ENCODE measurements at places on chromosomes 1 and 21. TPM values are rescaled to one million over a fixed set of nuclear protein-coding genes. Genes with fewer than 3 reads are reported as not detected.

GBP3 gene
- total RNA-seq = 4.8 TPM

IFNGR2 gene
- total RNA-seq = 18.9 TPM

NBPF6 gene
- total RNA-seq = not detected

MNDA gene
- not detected for total RNA-seq

LUZP1 gene
- 13.6 TPM for total RNA-seq

ACTL8 gene
- total RNA-seq = 0.09 TPM

GSTM2 gene
- 23.9 TPM for total RNA-seq

KCNJ9 gene
- 0.04 TPM for total RNA-seq

PPM1J gene
- total RNA-seq = 0.88 TPM

CDC42BPA gene
- total RNA-seq = 7.8 TPM

OXCT2 gene
- total RNA-seq = 0.49 TPM

PDXK gene
- total RNA-seq = 117 TPM

SYPL2 gene
- not detected for total RNA-seq

ILDR2 gene
- 14.6 TPM for total RNA-seq

KRTAP19-3 gene
- not detected for total RNA-seq

ALPL gene
- total RNA-seq = not detected

THEM5 gene
- total RNA-seq = not detected

BACH1 gene
- 24.1 TPM for total RNA-seq
